ENCODE measurements at places on chromosomes 2 and 18.

GRCh38 chr2:239584986-239585385 is 184.2 kb upstream of the HDAC4 start:
- no peak for DNase-seq

GRCh38 chr2:141055531-141055930 is 1075.3 kb downstream of the LRP1B start:
- DNase-seq: no peak

DNA sequence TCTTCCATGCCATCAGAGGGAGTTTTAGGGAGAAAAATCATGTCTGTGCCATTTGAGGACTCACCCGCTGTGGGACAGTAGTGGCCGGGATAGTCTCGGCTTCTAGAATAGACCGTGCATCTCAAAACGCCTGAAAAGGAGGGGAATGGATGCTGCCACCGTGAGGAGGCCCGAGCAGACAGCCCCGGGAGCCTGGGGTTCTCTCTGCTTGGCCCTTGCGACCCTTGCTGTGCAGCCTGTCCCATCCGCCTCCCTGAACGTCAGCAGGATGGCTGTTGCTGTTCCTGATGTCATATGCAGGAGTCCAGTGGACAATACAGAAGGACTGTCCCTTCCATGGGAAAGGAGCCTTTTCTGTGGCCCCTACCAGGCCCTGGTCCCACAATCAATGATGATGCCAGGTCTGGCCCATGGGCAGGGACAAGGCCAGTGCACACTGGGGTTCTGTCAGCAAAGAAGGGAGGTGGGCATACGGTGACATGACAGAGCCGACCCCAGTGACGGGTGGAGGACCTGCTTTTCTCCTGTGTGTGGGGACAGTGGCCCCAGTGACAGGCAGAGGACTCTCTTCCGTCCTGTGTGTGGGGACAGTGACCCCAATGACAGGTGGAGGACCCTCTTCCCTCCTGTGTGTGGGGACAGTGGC is 58.8 kb downstream of the ACKR3 start:
- DNase-seq: no peak

DNA sequence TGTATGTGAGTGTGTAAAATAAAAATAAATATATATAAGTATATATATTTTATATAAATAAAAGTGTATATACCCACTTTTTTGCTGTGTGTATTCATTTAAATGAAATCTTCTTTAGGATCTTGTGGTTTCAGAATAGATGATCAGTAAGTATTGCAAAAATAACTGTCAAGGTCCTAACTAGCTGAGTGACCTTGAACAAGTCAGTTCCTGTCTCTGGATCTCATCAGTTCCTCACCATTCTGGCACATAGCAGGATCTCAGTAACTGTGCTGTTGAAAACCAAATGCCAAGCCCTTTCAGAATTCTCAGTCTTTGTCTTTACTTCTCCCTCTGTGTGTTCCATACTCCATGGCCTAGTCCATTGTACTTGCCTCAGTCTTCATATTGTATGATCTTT is 115.3 kb upstream of the CXCR4 start:
- DNase-seq: no peak

DNA sequence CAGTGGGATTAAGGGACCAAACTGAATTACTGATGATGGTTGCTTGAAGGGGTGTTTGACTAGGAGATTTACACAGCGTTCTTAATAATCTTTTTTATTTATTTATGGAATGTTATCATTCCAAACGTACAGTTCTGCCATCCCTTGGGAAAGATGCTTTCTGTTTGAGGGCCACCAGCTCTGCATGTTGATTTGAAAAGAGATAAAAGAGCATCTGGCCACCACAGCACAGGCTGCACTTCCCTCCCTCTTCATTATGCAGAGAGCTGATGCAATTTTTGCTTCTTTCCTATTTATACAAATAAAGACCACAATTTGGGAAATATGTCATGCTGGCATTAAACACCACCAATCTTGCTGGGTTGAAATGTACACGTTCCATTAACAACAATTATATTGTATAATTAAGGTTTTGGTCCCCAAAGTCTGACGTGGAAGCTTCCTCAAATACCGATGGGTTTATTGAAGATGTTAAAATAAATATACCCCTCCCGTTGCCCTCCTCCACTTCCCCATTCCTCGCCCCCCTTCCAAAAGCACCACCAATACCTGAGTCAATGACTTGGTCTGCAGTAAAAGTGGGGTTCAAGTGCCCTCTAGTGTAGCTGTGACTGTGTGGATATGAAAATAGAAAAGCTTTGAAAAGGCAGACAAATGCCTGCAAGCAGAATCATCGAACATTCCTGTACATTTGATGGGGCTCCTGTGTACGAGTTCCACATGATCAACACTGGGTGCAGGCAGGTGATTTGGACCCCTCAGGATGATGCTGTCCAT is 211.9 kb downstream of the HRH4 start:
- DNase-seq: no peak

DNA sequence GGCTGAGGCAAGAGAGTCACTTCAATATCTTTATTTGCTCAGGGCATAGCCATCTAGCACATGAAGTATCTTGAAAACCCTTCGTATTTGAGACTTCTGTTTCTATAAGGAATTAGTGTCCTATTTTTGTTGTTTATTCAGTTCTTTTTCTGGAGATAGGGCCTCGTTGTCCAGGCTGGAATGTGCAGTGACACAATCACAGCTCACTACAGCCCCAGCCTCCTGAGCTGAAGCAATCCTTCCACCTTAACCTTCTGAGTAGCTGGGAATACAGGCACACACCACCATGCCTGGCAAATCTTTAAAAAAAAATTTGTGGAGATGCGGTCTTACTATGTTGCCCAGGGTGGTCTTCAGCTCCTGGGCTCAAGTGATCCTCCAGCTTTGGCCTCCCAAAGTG is 50.6 kb downstream of the PSMD14 start:
- DNase-seq: no peak

- no peak for DNase-seq
These were observed 22.0 kb downstream of the EFHD1 start for GRCh38 chr2:232655392-232655791.
